Stimulated activated CD4-positive, alpha-beta T cell treated with anti-CD3 and anti-CD28 coated beads, Interleukin-1b, Interleukin-23, amount 100 ng/mL, for 1 hour (primary cell): ENCODE measurements at places on chromosomes 16 and 17.

DNA sequence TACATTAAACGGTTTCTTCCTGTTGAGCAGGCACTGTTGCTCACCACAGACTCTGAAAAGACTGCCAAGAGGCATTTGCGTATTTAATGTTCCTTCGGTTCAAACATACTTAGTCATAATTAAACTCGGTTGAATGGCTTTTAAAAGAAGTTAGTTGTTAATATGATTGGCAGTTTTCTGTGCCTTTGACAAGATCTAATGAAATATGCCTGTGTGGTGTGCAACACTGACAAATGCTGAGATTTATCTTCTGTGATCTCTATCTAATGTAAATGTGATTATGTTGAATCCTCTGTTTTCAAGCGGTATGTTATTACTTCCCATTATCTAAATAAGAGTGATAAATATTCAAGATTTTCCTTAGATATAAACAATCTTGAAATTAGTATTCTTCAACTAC, 1046.6 kb downstream of the CDH8 start:
- no peak for DNase-seq

GRCh38 chr17:36017799-36018198, at the start of gene CCL23:
TSS of gene CCL23 (minus strand) at chr17:36017972. CDS start at chr17:36017897, 75 bp downstream.
- no peak for DNase-seq

- DNase-seq, result no peak
These were observed 18.8 kb upstream of the LASP1NB start for GRCh38 chr17:38906460-38907228.

DNA sequence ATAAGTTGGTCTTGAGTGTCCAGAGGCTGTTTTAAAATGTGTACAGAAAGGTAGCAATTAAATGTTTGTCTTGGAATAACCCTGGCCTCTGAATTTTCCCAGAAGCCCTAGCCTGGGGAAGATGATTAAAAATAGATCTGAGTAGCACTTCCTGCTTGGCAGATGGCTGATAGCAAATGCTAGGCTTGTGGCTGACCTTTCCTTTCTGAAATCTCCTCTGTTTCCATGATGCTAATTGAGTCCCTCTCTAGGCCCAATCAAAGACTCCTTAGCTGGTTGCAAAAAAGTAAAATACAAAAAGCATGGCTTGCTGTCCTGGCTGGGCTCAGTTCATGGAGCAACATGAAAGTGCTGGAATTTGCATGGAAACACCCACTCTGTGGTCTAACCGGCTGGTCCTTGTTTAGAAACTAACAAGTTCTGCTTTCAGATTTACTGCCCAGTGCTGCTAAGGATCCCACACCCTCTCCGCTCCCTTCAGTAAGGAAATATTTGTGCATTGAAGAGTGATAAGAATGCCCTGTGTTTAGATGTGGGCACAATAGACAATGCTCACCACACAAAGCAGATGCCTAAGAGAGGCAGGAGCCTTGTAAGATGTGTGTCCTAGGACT, 40.8 kb downstream of the YPEL2 start:
- no peak for DNase-seq

DNA sequence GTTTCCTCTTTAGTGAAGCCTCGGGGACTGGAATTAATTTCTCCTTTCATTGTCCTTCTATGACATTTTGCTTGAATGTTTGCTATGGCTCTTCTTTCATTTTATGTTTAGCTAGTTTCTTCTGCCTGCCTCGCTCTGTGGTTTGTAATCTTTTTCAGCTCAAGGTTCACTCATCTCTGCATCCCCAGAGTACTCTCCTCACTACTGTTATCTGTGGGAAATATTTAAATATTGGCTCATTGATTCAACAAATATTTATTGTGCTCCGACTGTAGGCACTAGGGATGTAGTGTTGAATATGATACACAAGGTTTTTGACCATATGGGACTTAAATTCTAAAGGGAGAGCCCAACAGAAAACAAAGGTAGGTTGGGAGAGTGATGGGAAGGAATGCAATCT, 195.9 kb downstream of the PHKB start:
- DNase-seq, result no peak

GRCh38 chr17:33267271-33267790, 25.8 kb downstream of the ASIC2 start:
- DNase-seq, result no peak

DNA sequence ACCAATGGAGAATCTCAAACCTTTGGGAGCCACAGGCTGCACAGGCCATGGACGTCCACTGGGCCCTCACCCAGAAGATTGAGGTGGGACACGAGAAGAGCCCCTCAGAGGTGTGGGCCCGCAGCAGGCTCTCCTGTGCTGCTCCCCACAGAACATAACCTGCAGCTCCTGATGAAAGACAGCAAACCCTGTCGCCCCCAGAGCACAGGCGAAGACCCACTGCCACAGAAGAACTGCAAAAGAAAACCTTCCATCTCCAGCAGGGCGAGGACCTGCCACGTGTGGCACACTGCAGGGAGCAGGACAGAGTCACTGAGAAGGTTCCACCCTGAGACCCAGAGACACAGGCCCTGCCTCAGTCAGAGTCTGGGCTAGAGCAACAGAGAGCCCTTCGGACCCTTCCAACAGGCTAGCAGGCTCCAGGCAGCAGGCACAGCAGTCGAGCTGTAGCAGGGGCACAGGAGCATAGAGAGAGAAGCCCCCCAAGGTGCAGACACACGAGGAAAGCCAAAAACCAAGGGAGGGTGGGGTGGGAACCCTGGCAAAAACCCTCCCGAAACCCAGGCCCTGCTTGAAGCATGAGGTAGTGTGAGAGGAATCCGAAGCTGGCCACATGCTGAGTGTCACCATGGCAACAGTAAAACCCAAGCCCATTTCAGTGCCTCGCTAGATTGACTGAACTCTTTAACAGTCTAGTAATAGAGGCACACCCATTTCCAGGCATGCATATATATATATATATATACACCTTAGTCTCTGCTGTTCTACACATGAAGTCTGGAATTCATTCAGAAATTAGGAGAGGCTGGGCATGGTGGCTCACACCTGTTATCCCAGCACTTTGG, 60.0 kb upstream of the CHMP6 start:
- DNase-seq, result no peak

GRCh38 chr17:6105649-6106007, 35.4 kb downstream of the WSCD1 start:
- DNase-seq, result no peak

GRCh38 chr17:50451943-50452629, 16.6 kb downstream of the CHAD start:
- DNase-seq, result no peak

- DNase-seq, result no peak
These were observed 1.1 kb downstream of the GAS7 start for GRCh38 chr17:10197362-10197720.

DNA sequence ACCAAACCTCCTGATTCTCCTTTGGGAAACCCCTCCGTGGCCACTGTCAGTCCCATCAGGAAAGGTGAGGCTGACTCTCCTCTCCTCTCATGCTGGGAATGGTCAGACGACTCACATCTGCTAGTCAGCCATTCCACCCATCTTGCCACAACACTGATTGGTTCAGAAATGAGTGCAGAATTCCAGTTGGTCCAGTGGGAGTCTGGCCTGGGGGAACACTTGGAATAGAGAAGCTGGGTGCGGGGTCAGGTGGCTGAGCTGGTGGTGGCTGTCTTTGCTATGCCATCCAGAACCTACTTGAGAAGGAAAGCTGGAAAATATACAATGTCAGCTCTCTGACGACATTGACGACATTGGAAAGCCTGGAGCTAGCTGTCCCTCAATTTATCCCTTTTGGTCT, 23.6 kb upstream of the PLLP start:
- no peak for DNase-seq
